Tibial artery (tissue), 4 donors: ENCODE measurements at places on chromosomes 2 and 18.

- no peaks in the 10 kb centered on the region for H3K36me3 ChIP-seq
- peaks cover 38% of the 10 kb centered on the region for H3K27me3 ChIP-seq
- H3K4me3 ChIP-seq, result no peak overlapping the region
- no peak for DNase-seq
These were observed 2.1 kb downstream of the ITPRIPL1 start for GRCh38 chr2:96326990-96327820.

GRCh38 chr2:171316220-171316619, 117.6 kb downstream of the METTL8 start:
- DNase-seq, result no peak
- no peak overlapping the region for H3K4me3 ChIP-seq
- no peaks in the 10 kb centered on the region for H3K27me3 ChIP-seq
- no peaks in the 10 kb centered on the region for H3K36me3 ChIP-seq

DNA sequence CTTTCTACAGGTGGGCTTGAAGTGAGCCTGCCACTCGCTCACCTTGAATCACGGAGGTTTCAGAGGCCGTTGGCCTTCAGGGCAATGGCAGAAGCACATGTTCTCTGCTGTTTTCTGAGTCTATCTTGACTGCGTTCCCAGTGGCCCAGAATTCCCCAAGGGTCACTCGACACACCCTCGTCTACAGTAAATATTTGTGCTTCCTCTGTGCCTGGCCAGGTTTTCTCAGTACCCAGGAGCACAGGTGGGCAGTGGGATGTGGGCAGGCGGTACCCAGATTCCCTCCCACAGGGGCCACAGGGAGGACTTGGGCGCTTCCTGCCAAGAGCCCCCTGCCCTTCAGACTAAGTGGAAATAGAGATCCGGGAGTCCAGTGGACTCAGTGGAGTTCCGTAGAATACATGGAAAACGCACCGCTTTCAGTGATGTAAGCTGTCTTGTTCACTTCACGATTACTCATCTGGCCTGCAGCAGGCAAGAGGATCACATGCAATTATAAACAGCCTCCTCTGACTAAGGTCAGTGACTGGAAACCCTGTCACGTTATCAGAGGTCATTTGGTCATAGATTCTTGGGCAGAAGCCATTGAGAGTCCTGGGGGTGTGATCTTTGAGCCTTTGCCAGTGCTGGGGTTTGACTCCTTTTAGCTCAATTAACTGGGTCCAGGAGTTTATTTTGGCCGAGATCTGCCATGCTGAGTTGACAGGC, 179.8 kb downstream of the NEDD4L start:
- no peak overlapping the region for H3K4me3 ChIP-seq
- no peak for DNase-seq
- no peaks in the 10 kb centered on the region for H3K4me1 ChIP-seq
- H3K36me3 ChIP-seq, result no peaks in the 10 kb centered on the region
- H3K27me3 ChIP-seq, result no peaks in the 10 kb centered on the region

DNA sequence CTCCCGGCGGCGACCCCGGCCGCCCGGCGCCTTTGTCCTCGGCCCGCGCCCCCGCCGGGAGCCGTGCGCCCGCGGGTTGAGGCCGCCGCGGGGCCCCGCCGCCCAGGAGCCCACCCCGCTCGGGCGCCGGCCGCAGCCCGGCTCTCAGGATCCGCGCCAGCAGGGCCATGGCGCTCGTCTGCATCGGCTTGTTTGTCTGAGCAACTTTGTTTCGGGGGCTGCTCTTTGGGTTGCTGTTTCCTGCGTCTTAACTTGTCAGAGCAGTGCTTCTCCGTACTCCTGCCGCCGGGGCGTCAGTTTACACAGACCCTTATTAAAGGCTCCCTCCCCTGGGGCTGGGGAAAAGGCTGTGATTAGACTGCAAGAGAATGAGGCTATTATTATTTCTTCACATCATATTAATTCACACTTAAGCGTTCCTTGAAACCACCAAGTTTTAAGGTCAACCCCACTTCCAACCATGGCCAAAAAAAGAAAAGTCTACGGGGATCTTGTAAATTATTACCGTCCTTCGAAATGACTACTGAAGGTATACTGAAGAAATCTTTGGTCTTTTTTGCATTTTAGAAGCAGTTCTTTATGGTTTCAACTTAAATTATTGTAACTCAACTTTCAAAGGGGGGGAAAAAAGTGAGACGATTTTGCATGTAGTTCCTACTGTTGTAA, at the start of gene CYP27C1:
Gene CYP27C1 (minus strand): TSS at position 198 of the 666 bp plus-strand sequence. CDS start 29 bp downstream, at position 169.
- peak within 1 kb of the TSS; percentile 42 for H3K4me3 ChIP-seq
- H3K4me1 ChIP-seq, result peaks cover 23% of the 10 kb centered on the region
- H3K27me3 ChIP-seq, result no peaks in the 10 kb centered on the region
- H3K36me3 ChIP-seq, result no peaks in the 10 kb centered on the region
- DNase-seq, result no peak
- H3K27ac ChIP-seq, result no peak within 1 kb of the TSS

DNA sequence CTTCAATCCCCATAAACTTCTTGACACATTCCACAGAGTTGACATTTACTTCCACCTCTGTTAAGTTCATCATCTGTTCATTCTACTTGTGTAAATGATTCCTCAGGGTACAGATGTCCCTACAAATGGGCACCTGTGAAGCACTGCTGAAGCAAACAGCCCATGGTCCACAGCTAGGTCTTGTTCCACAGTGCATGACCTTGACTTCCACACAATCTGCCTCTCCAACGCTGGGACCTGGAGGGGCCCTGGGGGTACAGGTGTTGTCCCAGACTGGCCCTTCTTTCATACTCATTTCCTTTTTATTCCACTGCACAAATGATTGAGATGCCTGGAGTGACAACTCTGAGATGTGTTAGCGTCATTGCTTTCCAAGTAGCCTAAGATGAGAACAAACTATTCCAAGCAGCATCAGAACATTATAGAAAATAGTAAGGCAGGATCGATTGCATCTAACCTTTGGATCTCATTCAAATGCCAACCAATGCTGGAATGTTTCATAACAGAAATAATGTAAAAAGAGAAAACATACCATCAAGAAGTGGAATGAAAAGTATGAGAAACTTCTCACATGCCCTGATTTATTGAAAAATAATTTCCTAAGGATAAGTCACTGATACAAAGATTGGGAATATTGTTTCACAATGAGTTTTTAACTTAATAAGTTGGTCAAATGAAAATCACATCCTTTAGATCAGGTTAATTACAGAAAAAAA, 31.2 kb downstream of the PIEZO2 start:
- no peaks in the 10 kb centered on the region for H3K4me1 ChIP-seq
- H3K27me3 ChIP-seq, result no peaks in the 10 kb centered on the region
- H3K36me3 ChIP-seq, result no peaks in the 10 kb centered on the region
- no peak overlapping the region for H3K4me3 ChIP-seq
- H3K27ac ChIP-seq, result no peak overlapping the region
- DNase-seq, result no peak

GRCh38 chr18:518081-518480, 17.6 kb upstream of the COLEC12 start:
- H3K4me1 ChIP-seq, result peaks cover 16% of the 10 kb centered on the region
- no peak overlapping the region for H3K27ac ChIP-seq
- no peaks in the 10 kb centered on the region for H3K27me3 ChIP-seq
- no peaks in the 10 kb centered on the region for H3K36me3 ChIP-seq

GRCh38 chr2:148602885-148603561, 41.5 kb upstream of the EPC2 start:
- no peak overlapping the region for H3K27ac ChIP-seq
- H3K4me1 ChIP-seq, result no peaks in the 10 kb centered on the region
- DNase-seq, result no peak
- H3K4me3 ChIP-seq, result no peak overlapping the region
- no peaks in the 10 kb centered on the region for H3K36me3 ChIP-seq
- H3K27me3 ChIP-seq, result no peaks in the 10 kb centered on the region

DNA sequence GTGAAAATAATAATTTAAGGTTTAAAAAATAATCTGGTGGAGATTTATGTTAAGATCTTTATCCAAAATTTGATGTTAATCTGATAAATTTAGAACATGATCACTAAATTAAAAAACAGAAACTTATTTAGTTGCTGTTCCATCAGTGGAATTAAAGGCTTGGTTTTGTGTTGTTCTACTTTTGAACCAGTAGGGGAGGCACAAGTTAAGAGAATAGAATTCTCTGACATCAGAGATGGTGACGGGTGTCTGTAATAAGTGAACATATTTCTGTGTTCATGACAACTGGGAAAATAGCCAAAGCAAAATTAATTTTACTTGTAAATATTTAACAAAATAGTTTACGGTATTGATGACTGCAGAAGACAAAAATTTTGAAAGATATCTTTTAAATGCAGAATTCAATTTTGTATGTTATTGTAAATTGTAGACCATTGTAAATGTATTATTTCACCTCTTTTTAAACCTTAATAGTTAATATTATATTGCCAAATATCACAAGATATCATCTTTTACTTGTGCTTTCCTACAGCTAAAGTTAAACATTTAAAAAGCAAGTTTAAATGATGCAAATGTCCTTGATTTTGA, 106.0 kb downstream of the UBR3 start:
- no peaks in the 10 kb centered on the region for H3K4me1 ChIP-seq
- no peak for DNase-seq
- H3K27ac ChIP-seq, result no peak overlapping the region
- H3K27me3 ChIP-seq, result no peaks in the 10 kb centered on the region

GRCh38 chr2:205895981-205896655, 189.9 kb downstream of the INO80D start:
- H3K4me1 ChIP-seq, result no peaks in the 10 kb centered on the region
- no peaks in the 10 kb centered on the region for H3K27me3 ChIP-seq
- DNase-seq, result no peak
- no peak overlapping the region for H3K4me3 ChIP-seq

- no peak for DNase-seq
- no peaks in the 10 kb centered on the region for H3K27me3 ChIP-seq
- H3K4me3 ChIP-seq, result no peak overlapping the region
- H3K36me3 ChIP-seq, result no peaks in the 10 kb centered on the region
These were observed 284.1 kb downstream of the TDRD15 start for GRCh38 chr2:21407851-21408250.

- H3K36me3 ChIP-seq, result no peaks in the 10 kb centered on the region
- no peaks in the 10 kb centered on the region for H3K4me1 ChIP-seq
- H3K27me3 ChIP-seq, result no peaks in the 10 kb centered on the region
- H3K27ac ChIP-seq, result no peak overlapping the region
- no peak overlapping the region for H3K4me3 ChIP-seq
These were observed 22.5 kb upstream of the NEB start for GRCh38 chr2:151756820-151757219.

DNA sequence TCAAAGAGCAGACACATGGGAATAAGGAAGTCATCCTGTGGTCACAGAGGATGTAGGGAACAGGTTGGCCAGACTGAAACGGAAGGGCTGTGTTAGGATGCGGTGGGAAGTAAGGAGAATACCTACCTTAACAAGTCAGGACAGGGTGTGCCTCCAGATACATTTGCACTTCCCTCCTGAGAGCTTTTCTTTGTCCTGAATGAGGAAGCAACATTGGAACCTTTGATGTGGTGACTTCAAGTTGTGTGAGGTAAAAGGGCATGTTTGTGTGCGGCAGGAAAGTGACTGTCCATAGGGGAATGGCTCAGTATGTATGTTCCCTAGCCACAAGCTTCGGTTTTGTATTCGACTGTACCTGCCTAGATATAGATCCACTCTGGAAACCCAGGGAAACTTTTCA, 24.9 kb upstream of the LRRTM1 start:
- no peaks in the 10 kb centered on the region for H3K4me1 ChIP-seq
- no peak overlapping the region for H3K27ac ChIP-seq
- DNase-seq, result no peak
- peaks cover 3% of the 10 kb centered on the region for H3K27me3 ChIP-seq

- H3K27ac ChIP-seq, result peak overlapping the region; percentile 64
- no peaks in the 10 kb centered on the region for H3K27me3 ChIP-seq
- no peak overlapping the region for H3K4me3 ChIP-seq
- DNase-seq, result no peak
- H3K4me1 ChIP-seq, result peaks cover 40% of the 10 kb centered on the region
- H3K36me3 ChIP-seq, result peaks cover 9% of the 10 kb centered on the region
These were observed 60.1 kb downstream of the ATP8B1 start for GRCh38 chr18:57743008-57743407.

GRCh38 chr2:159088906-159089305, 120.5 kb downstream of the TANC1 start:
- H3K27ac ChIP-seq, result peak overlapping the region; percentile 70
- peaks cover 61% of the 10 kb centered on the region for H3K4me1 ChIP-seq
- no peak for DNase-seq
- H3K27me3 ChIP-seq, result no peaks in the 10 kb centered on the region
- no peak overlapping the region for H3K4me3 ChIP-seq

- DNase-seq, result no peak
- H3K4me3 ChIP-seq, result no peak overlapping the region
- H3K4me1 ChIP-seq, result no peaks in the 10 kb centered on the region
- H3K36me3 ChIP-seq, result peaks cover 60% of the 10 kb centered on the region
These were observed 117.7 kb downstream of the ZEB2 start for GRCh38 chr2:144402251-144402650.

- H3K4me3 ChIP-seq, result no peak overlapping the region
- no peaks in the 10 kb centered on the region for H3K36me3 ChIP-seq
- DNase-seq, result no peak
- no peaks in the 10 kb centered on the region for H3K4me1 ChIP-seq
- H3K27me3 ChIP-seq, result no peaks in the 10 kb centered on the region
- H3K27ac ChIP-seq, result no peak overlapping the region
These were observed 162.9 kb upstream of the KYNU start for GRCh38 chr2:142714600-142714999.

DNA sequence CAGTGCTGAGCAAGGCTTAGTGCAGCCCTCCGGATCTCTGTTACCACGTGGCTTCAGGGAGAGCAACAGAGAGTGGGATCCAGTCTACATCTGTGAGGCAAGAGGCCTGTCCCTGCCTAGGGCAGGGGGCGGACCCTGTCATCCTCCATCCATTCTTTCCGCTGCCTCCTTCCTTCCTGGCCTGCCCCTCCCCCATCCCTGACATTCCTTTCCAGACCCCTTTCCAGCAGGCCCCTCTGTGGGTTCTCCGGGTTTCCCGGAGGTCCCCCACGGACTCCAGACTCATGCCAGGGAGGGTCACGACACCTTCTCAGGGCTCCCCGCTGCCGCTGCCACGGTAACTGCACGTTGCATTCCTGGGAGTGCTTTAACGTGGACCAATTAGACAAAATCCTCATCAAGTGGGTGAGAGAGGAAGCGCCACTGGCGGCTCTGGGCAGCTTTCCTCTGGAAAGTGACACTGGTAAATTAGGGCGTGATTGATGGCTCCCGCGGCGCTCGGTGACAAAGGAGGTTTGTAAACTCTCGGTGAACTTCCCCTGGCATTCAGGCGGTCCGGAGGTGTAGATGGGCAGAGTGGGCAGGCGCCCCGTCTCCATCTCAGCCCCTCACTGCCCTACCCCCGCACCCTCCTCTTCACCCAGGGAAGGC, 11.4 kb downstream of the ATOH8 start:
- no peak for DNase-seq
- H3K27ac ChIP-seq, result no peak overlapping the region
- no peak overlapping the region for H3K4me3 ChIP-seq
- peaks cover 48% of the 10 kb centered on the region for H3K4me1 ChIP-seq
- no peaks in the 10 kb centered on the region for H3K27me3 ChIP-seq
- peaks cover 37% of the 10 kb centered on the region for H3K36me3 ChIP-seq
